ENCODE measurements at places on chromosomes 7 and 10.

DNA sequence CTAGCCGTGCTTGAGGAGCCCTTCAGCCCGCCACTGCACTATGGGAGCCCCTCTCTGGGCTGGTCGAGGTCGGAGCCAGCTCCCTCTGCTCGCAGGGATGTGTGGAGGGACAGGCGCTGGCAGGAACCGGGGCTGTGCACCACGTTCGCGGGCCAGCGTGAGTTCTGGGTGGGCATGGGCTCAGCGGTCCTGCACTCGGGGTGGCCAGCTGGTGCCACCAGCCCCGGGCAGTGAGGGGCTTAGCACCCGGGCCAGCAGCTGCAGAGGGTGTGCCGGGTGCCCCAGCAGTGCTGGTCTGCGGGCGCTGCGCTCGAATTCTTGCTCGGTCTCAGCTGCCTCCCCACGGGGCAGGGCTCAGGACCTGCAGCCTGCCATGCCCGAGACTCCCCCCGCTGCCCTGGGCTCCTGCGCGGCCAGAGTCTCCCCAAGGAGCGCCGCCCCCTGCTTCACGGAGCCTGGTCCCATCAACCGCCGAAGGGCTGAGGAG, 90.8 kb upstream of the NRG3 start:
- no peak for DNase-seq

GRCh38 chr7:25805027-25805687, 346.8 kb upstream of the NFE2L3 start:
- DNase-seq, result no peak

GRCh38 chr10:14648946-14649345, 125.8 kb downstream of the FAM107B start:
- DNase-seq, result no peak

GRCh38 chr10:96507044-96507443, 6.7 kb downstream of the TLL2 start:
- no peak for DNase-seq

DNA sequence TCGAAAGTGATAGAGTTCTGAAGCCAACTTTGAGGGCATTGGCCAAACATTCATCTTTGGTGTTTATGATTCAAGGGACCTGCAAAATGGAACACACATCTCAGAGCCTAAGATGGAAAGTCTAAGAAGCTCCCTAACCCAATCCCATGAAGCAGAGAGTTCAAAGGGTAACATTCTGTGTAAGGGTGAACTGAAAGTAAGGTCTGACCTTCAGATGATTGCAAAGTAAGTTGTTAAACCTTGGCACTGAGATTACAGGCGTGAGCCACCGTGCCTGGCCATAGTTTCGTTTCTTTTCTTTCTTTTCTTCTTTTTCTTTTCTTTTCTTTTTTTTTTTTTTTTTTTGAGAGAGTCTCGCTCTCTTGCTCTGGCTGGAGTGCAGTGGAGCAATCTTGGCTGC, 2.2 kb downstream of the ZNF212 start:
- DNase-seq, result no peak

DNA sequence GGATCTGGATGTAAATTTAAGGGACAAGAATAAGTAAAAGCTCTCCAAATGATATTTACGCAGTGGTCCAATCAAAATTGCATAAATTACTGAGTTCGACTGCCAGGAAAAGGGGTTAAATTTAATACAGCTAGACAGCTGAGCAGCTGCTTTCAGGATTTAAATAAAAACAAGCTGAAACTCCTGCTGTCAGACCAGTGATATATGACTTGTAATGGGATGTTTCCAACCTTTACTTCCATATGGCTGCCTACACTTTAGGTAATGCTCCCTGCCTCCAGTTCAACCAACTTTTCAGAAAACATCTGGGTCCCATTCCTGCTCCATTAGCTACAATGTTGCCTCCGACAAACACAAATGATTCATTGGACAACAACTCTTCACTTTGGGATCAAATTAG, 326.3 kb upstream of the DGKB start:
- DNase-seq, result no peak

- DNase-seq, result no peak
Measured at GRCh38 chr7:66283003-66283920, 78.1 kb downstream of the TPST1 start.

- DNase-seq, result peak; percentile 18
Measured at GRCh38 chr10:88088441-88089340, 225.3 kb downstream of the PTEN start.

GRCh38 chr10:108254089-108254488, 1089.6 kb upstream of the SORCS1 start:
- DNase-seq, result no peak

DNA sequence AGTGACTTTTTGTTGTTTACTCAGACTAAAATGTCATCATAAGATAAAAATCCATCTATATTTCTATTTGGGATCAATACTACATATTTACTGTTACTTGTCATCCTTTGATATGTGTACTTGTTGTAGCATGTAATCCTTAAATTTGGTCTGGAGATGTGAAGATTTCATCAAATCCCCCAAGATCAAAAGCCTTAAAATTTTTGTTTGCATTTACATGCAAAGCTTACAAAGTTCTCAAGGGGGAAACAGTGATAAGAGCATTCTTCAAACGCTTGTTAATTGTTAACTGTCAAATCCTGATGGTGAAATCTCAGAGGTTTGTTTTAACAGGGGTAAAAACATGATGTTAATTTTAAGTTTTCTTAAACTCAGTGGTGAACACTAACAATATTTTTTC, 84.9 kb upstream of the SKAP2 start:
- DNase-seq, result no peak

GRCh38 chr7:54811041-54811845, 52.2 kb upstream of the SEC61G start:
- peak; percentile 51 for DNase-seq

- DNase-seq, result no peak
Measured at GRCh38 chr10:72295330-72295910, 21.7 kb downstream of the DDIT4 start.

DNA sequence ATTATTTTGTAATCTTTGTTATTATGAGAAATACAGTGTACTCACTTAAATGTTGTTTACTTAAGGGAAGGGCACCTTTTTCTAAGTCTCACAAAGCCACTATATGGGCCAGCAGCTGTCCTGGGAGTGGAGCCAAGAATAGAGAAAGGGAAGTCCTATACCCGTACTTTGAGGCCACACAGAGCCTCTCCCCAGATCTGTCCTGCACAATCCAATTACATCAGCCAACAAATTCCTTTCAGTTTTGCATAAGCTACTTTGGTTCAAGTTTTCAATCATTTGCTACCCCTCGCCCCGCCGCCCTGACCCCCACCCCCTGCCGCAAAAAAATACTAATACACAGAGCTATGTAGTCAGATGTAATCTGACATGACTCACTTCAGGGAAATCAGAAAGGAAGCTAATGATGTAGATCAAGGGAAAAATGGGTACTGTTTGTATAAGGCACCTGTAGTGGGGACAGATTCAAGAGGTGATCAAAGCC, 297.4 kb upstream of the NEBL start:
- DNase-seq, result peak; percentile 3

GRCh38 chr7:15015545-15016314, 113.2 kb upstream of the DGKB start:
- peak; percentile 29 for DNase-seq

GRCh38 chr10:91632671-91633550, at the start of gene PPP1R3C:
PPP1R3C (minus strand) TSS chr10:91633071; CDS start chr10:91632969, 102 bp downstream.
- peak; percentile 98 for DNase-seq

DNA sequence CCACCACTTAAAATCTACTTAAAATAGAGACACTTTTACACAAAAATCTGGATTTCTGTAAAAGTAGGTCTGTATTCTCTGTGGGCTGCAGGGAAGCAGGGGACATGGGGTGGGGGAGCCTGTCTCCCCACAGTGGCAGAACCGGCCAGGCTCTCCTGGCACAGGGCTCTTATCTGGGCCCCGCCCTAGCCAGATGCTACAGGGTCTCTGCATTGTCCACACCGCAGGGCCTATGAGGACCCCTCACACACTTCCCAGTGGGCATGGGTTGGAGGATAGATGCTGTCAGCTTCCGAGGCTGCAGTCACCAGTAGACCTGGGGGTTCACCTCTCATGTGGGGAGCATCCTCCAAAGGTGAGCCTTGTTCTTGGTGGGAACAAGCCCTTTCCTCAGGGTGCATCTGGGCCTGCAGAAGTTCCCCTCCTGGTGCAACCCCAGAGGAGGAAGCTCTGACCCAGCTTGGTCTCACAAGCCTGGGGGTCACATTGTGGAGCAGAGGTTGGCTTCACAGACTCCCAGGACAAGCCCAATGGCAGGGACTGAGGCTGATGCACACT, 15.4 kb upstream of the MYL7 start:
- no peak for DNase-seq

DNA sequence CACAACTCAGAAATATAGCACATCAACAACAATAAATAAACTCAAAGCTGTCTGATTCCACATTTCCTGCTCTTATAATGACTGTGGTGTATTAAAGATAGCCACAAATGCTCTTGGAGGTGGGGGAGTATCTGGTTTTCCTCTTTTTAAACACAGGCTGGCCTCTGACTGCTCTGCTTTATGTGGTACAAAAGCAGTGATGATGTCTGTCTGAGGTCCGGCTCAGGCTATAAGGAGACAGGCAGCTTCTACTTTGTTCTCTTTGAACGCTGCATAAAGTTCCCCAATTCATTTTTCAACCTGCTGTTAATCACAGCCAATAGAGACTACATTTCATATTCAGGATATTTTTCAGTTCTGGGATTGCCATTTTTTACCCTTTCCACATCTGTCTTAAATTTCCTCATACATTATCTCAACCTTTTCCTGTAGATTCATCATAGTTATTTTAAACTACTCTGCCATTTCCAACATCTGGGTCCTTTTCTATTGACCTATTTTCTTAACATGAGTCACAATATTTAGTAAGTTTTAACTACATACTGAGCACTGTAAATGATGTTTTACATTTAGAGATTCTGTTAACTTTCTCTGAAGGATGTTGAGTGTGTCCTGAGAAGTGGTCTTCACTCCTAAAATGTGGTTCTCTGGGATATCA, 64.9 kb downstream of the CRPPA start:
- no peak for DNase-seq

GRCh38 chr10:84108797-84109196, 30.5 kb upstream of the GHITM start:
- no peak for DNase-seq

GRCh38 chr10:4561296-4561695, 264.7 kb upstream of the AKR1E2 start:
- DNase-seq, result no peak

DNA sequence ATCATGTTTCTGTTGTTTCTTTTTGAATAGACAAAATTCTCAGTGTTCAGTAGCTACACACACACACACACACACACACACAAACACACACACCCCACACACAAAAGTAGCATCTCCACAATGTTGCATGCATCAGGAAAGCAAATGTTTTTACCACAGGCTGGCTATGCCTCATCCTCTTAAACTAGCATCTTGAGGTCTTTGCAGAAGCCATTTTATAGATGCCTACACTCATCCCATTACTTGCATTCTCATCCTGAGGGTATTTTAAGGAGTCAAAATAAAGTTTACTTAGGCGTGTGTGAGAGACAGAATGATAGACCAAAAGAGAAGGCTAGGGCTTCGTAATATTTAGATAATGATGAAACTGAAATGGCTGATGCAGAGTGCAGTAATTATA, 7.9 kb upstream of the INHBA start:
- DNase-seq, result no peak

DNA sequence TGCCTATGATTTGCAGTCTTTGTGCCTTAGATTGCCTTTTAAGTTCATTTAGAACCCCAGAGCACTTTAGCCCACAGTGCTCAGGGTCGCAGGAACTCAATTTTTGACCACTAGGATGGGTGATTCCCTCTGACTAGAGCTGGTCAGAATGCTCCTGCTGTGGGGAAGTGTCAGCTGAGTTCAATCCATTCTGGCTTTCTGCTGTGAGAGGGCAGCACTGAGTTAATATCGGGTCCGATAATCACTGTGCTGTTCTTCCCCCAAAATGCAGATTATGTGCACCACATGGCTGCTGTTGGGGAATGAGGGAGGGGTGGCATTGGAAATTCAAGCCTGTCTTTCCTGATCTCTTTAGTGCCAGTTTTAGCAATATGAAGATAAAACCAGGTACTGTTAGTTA, 886.4 kb downstream of the DNAJB9 start:
- DNase-seq, result no peak

DNA sequence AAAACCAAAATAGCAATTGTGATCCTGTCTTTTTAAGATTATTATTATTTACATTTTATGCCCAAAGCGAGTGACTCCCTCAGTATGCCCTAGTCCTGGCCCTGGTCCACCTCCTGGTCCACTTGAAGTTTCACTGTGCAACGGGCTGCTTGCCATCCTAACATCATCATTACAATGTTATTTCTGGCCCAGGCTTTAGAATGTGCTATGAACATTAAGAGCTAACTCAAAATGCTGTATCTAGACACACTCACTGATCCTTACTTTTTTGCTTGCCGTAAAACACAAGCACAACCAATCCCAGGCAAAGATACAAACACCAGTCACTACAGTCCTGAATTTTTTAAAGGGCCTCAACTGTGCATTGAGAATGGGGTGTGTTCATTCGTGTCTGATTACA, 38.4 kb downstream of the RHOBTB1 start:
- peak; percentile 96 for DNase-seq

DNA sequence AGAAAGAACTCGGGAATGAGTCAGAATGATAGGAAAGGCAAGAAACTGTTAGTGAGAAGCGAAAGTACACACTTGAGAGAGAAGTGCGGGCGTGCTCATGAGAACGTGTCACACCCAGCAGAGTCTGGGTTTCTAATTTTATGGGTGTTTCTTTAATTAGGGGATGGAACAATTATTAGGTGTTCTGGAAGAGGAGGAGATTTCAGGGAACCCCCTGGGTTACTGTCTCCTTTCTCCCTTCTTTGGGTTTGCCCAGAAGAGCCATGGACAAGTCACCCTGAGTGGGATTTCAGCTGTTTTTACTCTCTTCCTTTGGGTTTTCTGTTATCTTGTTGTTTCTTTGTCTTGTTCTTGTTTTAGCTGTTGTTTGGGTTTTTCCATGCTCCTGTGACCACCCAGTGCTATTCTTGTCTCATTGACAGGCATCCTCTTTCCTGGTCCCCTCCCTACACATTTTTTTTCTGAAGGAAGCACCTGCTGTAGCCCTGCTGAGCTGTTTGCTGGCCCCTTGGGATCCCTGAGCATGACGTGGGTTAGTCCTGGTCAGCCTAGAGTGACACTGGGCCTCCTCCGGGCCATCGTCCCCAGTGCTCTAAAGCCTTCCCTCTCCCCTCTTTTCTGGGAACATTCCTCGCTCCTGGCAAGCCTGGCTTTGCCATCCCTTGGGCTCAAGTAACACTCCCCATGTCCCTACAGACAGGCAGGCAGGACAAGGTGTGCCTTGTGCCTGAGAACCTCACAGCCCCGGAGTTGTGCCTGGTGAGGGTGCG, 3.5 kb downstream of the SH2D4B start:
- no peak for DNase-seq

Data from MG63 (cell line).